AML-193 (cell line): ENCODE measurements at places on chromosomes 6 and 20.
A peak's percentile ranks its signal among the peaks of the same experiment; 100 is the strongest.

DNA sequence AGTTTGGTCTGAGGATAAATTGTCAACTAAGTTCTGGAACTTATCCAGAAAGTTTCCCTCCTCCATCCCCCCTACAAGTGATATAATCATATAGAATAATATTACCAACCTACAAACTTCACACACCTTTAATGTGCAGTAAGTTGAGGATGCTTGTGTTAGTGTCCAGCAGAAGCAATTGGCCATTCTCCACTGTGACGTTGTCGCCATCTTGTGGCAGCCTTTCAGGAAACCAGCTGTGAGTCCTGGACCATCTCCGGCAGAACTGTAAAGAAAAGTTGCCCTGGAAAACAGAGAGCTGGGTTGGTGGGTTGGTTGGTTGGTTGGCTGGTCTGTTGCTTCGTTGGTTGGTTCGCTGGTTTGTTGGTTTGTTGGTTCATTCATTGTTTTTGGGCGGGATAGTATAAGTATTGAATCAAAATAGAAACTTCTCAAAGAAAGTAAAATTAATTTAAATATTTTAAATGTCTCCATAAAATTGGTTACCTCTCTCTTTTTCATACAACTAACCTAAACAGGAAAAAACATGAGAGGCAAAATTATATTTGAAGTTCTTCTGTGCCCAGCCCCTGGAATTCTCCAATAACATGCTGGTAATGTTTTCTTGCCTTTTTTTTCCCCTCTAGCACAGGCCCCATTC, 127.5 kb downstream of the PKHD1 start:
- peak; percentile 60 for DNase-seq

GRCh38 chr6:91744566-91744965, 1157.7 kb upstream of the MAP3K7 start:
- no peak for DNase-seq

- no peak for DNase-seq
Observed at GRCh38 chr6:163751032-163751525, 336.6 kb downstream of the QKI start.

- no peak for DNase-seq
Observed at GRCh38 chr6:101926149-101926925, 532.8 kb downstream of the GRIK2 start.

GRCh38 chr6:158906926-158907325, 87.8 kb upstream of the EZR start:
- DNase-seq: no peak

DNA sequence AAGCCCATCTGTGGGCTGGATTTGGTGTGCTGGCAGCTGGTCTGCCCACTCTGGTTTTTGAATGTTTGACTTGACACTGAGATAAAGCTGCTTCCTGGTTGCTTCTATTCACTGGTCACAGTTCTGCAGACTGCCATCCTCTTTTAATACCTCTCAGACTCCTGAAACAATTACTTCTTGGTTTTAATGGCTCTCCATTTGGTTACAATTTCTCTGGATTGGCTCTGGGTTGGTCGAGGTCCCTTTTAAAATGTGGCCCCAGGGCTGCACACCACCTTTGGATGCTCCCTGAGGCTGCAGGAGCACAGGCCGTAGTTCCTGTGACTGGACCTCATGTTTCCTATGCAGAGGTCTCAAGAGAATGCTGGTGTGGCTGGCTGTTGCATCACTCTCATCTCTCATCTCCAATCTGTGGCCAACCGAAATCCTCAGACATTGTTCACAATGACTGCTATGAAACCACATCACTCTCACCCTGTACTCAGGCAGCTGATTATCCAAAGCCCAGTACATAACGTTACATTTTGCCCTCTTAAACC, 98.5 kb downstream of the INSM1 start:
- DNase-seq: no peak

GRCh38 chr6:25793970-25794369, 37.9 kb downstream of the SLC17A1 start:
- no peak for DNase-seq

DNA sequence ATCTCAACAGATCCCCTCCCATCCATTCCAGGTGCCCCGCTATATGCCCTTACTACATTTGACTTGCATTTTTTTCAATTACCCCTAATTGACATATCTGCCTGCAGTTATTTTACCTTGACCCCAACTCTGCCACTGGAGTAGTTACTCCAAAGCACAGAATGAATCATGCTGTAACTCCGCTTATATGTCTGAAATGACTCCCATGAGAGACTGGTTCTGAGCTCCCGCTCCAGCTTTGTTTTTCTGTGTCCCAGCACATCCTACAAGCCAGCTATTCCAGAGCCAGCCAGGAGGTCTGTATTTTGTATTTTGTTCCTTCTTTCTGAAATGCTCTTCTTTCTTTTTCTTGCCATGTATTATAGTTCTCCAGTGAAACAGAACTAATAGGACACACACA, 10.9 kb upstream of the NOX3 start:
- DNase-seq: no peak

GRCh38 chr20:62411479-62412193, 4.6 kb upstream of the CABLES2 start:
- no peak for DNase-seq

DNA sequence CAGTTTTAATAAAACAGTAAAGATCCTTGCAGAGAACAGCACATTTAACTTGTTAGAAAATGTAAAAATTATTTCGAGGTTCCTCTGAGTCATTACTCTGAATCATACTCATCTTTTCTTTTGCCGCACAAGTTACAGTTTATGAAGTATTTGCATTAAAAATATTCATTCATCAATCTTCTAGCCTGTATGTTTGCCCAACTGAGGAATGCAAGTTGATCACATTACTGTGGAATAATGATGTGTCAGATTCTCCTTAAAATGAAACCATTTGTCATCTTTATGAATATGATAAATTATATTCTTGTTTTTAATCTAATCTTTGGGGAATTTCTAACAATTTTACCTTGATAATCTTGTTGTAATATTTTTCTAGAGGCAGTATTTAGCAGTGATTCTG, 340.4 kb upstream of the OPRM1 start:
- no peak for DNase-seq

- no peak for DNase-seq
Observed at GRCh38 chr6:160177220-160177619, 55.6 kb downstream of the SLC22A1 start.

- DNase-seq: no peak
Observed at GRCh38 chr6:166614589-166614988, 12.5 kb downstream of the RPS6KA2 start.

- no peak for DNase-seq
Observed at GRCh38 chr6:135224037-135224647, 43.0 kb downstream of the MYB start.
